Fibroblast of skin of right quadriceps (primary cell): ENCODE measurements at places on chromosomes 1 and 21.

DNA sequence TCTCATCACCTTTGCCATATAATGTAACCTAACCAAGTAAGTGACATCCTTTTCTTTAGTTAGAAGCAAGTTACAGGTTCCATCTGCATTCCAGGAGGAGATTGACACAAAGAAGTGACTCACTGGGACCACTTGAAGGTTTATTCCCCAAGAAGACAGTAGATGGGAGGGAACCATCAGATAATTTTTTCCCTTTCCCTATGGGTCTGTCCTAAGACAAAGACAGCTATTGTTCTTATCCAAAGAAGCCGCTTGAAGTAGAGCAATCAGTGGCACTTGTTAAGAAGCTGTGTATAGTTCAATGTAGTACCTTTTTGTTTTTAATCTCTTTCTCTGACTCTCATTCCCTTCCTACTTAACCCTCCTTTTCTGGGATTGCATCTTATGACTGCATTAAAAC is 139.9 kb upstream of the B3GALT2 start:
- DNase-seq = no peak

GRCh38 chr1:23638786-23639241 is 52.8 kb upstream of the RPL11 start:
- DNase-seq = no peak

- no peak for DNase-seq
These were observed 214.1 kb downstream of the USH2A start for GRCh38 chr1:216209125-216209524.

DNA sequence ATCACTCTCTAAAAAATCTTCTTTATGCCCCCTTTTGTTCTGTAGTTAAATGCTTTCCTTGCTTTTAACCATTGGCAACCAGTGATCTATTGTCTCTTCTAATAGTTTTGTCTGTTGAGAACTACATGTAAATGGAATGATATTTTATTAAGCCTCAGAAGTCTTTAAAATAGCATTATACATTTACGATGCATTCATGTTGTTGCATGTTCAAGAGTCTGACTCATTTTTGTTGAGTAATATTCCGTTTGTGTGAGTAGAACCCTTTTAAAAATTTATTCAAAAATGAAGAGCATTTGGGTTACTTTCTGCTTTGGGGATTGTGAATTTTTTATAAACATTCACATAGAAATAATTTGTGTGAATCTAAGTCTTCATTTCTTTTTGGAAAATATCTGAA is 1352.9 kb downstream of the NCAM2 start:
- no peak for DNase-seq

- no peak for DNase-seq
These were observed 24.7 kb downstream of the MEF2D start for GRCh38 chr1:156475568-156476500.

DNA sequence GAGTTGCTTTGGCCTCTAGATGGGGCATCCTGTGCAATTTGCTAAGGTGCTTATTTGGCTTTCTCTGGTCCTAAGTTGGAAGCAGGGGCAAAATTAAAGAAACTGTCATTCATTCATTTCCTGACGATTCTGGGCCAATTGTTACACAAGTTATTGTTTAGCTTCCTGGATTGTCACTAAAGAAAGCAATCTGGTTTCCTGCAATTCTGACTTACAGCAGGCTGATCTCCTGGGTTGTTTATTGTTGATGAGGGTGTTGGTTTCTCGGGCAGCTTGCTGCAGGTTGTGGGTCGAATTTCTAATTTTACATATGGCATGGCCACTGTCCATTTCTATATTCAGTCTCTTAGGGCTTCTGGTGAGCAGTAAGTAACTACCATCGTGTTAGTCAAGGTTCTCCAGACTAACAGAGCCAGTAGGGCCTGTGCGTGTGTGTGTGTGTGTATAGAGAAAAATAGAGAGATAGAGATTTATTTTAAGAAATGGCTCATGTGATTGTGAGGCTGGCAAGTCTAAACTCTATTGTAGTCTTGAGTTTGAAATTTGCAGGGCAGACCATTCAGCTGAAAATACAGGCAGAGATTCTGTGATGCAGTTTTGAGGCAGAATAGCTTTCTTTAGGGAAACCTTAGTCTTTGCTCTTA is 30.4 kb downstream of the CTH start:
- DNase-seq = no peak

- no peak for DNase-seq
These were observed 51.4 kb upstream of the SIM2 start for GRCh38 chr21:36647279-36648093.

- DNase-seq = peak; percentile 83
These were observed 1.7 kb upstream of the ZBTB7B start for GRCh38 chr1:155000726-155001424.

DNA sequence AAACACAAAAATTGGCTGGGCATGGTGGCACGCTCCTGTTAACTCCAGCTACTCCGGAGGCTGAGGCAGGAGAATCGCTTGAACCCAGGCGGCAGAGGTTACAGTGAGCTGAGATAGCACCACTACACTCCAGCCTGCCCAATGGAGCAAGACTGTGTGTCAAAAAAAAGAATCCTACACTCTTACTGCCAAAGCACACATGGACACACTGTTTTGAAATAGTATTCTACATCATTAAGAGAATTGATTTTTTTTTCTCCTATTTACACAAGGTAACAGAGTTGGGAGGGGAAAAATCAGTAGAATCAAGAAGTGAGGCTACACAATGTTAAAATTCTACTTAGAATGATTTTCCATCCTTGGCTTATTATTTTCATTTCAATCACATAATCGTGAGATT is 42.1 kb upstream of the SDC3 start:
- no peak for DNase-seq

DNA sequence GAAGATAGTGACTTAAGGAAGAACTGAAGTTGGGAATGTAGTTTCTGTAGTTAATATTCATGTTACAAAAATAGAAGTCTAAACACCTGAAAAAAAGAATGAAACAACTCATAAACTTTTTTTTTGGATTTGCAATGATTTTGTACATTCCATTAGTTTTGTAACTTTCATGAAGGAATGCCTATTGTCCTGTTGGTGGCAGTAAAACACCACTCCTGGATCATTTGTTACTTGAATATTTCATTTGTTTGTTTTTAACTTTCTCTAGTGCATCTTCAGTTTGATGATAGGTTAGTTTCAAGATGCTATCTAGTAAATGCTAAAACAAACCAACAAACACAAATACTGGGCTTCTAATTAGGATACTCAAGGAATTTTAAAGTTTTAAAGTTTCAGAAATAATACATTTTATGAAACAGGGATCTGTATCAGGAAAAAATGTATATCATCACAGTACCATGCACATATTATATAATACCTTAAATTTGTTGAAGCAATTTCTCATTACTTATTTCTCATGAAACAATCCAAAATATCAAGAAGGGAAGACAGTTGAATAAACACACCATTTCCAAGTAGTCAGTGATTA is 229.7 kb upstream of the CACYBP start:
- peak; percentile 62 for DNase-seq

- peak; percentile 19 for DNase-seq
These were observed 75.1 kb downstream of the PHTF1 start for GRCh38 chr1:113684153-113684541.

DNA sequence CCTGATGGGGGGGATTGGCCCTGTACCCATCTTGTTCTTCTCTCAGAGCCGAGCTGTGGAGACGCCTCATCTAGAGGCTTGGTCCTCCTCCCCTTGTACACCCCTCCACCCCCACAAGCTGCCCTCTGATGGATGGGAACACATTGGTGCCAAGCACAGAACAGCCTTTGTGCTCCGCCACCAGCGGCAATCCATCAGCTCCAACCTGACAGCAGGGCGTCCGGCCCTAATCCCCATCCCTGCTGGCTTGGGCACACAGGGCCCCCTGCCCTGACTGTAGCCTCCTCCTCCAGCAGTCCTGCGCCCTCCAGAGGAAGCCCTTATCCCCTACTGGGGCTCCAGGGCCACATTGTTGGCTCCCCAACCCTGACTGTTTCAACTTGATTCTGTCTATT is 3.8 kb upstream of the MYOG start:
- DNase-seq = no peak

GRCh38 chr1:163076981-163077761 is 8.0 kb downstream of the RGS4 start:
- no peak for DNase-seq

DNA sequence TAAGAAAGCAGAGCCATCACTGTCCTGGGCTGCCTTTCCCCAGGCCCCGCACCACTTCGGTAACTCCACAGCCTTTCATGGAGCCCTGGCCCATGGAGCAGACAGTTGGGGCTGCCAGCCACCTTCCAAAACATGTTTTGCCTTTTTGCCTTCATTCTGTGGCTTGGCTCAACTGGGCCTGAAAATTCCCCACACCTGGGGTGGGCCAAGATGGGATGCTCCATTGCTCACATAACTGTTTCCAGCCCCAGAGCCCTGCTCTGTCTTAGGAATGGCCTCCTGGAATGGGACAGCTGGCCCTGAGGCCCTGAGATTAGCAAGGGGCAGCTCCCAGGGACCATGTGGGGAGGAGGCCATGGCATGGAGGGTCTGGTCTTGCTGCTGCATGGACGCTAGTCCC is 10.9 kb upstream of the PRELP start:
- no peak for DNase-seq

DNA sequence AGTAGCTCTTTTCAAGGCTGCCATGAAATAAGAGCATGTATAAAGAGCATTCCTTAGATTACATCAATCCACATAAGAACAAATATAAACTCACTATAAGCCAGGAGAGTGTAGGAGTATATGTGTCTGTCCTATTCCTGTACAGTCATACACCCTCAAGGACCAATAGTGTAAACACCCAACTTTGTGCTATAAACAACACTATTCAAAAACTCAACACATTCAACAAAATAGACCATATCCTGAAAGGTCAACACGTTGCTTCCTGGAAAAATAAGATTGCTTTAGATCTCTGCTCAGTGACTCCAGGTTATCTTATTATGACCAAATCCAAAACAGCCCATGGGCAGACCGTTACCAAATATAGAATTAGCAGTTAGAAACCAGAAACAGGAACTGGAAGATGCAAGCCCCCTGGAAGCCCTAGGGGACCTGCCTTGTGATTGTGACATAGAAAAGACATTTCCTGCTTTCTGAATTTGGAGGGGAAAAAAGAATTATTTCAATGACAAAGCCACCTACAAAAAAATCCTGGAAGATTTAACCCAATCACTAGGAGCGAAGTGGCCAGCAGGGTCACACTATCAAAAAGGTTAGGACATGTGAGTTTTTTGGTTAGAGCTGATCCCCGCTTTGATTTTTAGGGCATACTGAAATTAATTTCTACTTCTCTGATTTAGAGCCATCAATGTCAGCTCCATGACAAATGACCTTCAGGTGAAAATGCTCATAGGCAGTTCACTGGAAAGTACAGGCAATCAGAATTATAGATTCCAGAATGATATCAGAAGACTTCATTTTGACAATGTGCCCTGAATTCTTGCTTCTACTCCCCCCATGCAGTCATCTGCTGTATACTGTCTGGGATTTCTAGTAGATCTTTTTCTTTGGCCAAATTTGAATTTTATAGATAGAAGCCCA is 59.9 kb downstream of the LRRC8C start:
- DNase-seq = peak; percentile 26

DNA sequence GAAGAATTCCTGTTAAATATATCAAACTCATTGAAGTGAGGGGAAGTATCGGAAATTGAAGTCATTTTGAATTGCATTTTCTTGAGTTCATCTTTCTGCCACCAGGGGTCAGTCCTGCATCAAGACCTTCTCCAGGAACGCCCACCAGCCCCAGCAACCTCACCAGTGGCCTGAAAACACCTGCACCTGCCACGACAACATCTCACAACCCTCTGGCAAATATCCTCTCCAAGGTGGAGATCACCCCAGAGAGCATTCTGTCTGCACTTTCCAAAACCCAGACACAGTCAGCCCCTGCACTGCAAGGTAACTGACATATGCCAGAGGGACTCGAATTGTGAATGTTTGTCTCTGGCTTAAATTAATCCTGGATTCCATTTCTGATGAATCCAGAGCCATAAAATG is 22.8 kb upstream of the TARS2 start:
- peak; percentile 37 for DNase-seq

- no peak for DNase-seq
These were observed 67.5 kb upstream of the RNPC3 start for GRCh38 chr1:103457886-103458455.

DNA sequence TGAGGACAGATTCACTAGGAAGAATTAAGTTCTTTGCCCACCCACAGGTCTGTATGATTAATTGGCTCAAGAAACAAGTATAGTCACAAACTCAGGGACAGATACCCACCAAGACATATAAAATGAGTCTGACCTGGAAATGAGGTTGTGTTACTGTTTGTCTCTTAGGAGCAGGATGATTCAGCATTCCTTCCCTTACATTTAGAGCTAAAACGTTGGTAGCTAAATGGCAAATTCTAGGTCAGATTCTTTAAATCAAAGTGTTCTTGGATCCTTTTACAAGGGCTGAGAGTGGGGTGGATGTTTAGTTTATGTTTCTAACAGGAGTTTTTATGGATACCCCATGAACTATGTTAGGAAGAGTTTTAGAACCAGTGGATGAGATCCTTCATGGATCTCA is 4.7 kb downstream of the RIMKLA start:
- peak; percentile 8 for DNase-seq

DNA sequence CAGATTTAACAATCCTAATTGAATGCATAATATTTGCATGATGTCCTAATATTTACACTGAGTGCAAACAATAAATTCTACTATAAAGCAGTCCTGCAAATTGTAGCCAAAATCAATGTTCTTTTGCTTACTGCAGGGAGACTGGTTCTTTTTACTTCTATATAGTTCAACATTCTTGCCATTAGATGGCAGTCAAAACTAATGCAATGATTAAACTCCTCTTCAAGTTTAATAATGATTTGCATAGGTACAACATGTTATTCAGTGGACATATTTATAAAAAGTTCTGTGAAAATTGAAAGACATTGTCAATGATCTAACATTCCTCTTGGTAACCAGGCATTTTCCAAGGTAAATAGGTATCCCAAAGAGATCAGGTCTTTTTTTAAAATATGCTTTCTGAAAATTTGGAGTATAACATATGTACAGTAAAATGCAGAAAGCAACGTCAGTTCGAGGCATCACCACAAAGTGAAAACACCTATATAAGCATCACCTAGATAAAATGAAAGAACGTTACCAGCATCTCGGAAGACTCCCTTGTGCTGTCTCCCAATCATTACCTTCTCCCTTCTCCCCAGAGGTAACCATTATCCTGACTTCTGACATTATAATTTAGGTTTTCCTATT is 9.8 kb upstream of the FNBP1L start:
- peak; percentile 50 for DNase-seq

- DNase-seq = no peak
These were observed 193.8 kb downstream of the HIVEP3 start for GRCh38 chr1:41724926-41725325.

GRCh38 chr1:51219022-51219421 is 17.1 kb upstream of the RNF11 start:
- peak; percentile 20 for DNase-seq
